Esophagus mucosa (tissue), 1 donor: ENCODE measurements at places on chromosomes 4 and X. TPM values are rescaled to one million over a fixed set of nuclear protein-coding genes. Genes with fewer than 3 reads are reported as not detected.

The STS gene
- 1.6 TPM for total RNA-seq

The AFM gene
- not detected for total RNA-seq

The ADAM29 gene
- not detected for total RNA-seq

The F11 gene
- not detected for total RNA-seq

The TMEM35A gene
- 1.1 TPM for total RNA-seq

The LSM6 gene
- 19.6 TPM for total RNA-seq

The DNAAF6 gene
- total RNA-seq = not detected
